Psoas muscle (tissue), 8 donors: ENCODE measurements at places on chromosomes 3 and 15. TPM values are rescaled to one million over a fixed set of nuclear protein-coding genes. Genes with fewer than 3 reads are reported as not detected.

Gene PIF1
- 0.36 TPM for polyA plus RNA-seq

GRCh38 chr3:196604548-196604947, 34.9 kb upstream of the NRROS start:
- no peak for DNase-seq

GRCh38 chr3:62051506-62051905, 321.8 kb downstream of the FEZF2 start:
- DNase-seq = no peak

Gene OXTR
- polyA plus RNA-seq = 0.09 TPM

- no peak for DNase-seq
These were observed 9.8 kb downstream of the ABTB1 start for GRCh38 chr3:127682561-127682960.

Gene GOLGA8G
- polyA plus RNA-seq = not detected

DNA sequence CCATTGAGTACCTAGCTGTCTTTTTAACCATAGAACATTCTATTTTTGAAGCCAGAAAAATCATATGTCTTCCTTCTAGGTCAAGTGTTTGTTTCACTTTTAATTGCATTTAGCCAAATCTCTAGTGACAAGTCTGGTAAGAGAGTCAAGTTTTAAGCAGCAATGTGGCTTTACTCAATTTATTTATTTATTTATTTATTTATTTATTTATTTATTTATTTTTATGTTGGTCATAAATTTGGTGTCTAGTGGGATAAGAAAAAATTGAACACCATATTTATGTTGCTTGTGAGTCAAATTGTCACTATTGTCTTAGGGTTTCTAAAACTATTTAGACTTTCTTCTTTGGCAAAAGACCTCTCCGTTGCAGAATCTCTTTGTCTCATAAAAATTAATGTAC, 174.5 kb upstream of the BCHE start:
- DNase-seq = no peak

GRCh38 chr3:72161881-72162595, 377.1 kb upstream of the PROK2 start:
- DNase-seq = no peak

Gene CKMT1B
- polyA plus RNA-seq = not detected

DNA sequence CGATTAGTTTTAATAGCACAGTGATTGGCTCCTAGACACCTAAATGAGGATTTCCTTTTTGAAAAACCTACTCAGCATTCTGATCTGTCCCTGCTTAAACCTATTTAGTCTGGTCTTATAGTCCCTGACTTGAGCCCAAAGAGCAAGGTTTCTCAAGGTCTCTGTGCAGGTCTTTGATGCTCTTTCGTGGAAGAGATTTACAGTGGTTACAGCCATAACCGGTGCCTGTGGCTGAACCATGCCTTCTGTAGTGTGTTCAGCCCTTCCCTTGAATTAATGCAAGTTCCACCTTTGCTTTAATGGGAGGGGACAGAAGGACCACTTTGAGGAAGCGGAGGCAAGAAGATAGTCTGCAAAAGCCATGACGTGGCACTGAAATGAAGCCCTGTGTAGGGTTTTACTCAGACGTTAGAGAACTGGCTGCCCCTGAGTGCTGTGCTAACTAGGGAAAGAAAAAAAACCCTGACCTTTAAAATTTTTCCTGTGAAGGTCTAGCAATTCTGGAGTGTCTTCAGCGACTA, 43.0 kb downstream of the ZBTB38 start:
- DNase-seq = no peak

GRCh38 chr15:86432861-86433260, 353.2 kb downstream of the AGBL1 start:
- DNase-seq = no peak

Gene IQCF5
- not detected for polyA plus RNA-seq

- DNase-seq = no peak
These were observed 6.3 kb downstream of the CAV3 start for GRCh38 chr3:8739757-8740504.

DNA sequence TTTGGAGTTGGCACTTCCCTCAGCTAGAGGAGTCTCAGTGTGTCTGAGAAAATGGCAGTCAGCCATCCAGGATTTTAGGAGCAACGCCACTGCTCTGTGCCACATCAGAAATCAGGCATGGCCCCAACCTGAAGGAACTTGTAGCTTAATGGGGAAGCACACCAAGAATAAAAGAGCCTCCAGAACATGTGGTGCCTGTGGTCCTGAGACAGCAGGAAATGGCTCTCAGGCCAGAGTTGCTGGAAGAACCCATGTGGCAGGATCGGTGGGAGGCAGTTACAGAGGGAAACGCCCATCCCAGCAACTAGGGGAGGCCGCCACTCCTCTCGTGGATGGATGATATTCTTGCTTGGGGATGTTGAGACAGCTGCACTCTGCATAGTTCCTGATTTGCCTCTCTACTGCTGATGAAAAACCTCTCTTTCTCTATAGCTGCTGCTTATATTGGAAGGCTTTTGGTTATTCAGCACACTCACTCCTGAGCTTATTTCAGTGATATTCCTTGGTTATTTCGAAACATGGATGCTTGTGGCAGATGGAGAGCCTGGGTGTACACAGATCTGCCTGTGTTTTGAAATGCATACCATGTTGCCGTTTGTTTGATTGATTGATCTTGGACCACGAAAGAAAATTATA, 52.4 kb downstream of the KLHL25 start:
- DNase-seq = no peak
